ENCODE measurements at places on chromosomes 3 and 15.

- DNase-seq = no peak
Measured at GRCh38 chr3:188557235-188557634, 403.3 kb downstream of the LPP start.

- no peak for DNase-seq
Measured at GRCh38 chr3:79162653-79163052, 605.1 kb downstream of the ROBO1 start.

GRCh38 chr15:98835876-98836275 is 171.7 kb downstream of the PGPEP1L start:
- no peak for DNase-seq

DNA sequence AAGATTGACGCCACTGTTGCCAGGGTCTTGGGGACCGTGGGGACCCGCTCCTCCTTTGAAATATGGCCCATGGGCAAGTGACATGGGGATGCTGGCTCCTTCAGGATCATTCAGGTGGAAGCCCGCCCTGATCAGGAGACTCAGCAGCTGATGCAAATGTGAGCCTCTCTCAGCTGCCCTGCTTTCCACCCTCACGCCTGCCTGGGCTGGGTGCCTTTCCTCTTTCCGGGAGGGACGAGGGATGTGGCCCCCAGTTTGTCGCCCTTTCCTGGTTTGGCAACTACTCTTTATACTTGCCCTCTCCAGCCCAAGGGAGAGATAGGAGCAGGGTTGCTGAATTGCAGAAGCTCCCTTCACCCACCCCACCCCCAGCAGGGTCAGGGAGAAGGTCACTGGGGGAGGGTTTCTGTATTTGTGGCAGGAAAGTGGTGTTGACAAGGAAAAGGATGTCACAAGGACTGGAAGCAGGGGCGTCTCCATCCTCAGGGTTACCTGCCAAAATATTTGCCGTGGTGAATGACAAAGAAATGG is 21.8 kb downstream of the DNASE1L3 start:
- no peak for DNase-seq

GRCh38 chr15:38512901-38513300 is 51.7 kb downstream of the RASGRP1 start:
- DNase-seq = no peak

DNA sequence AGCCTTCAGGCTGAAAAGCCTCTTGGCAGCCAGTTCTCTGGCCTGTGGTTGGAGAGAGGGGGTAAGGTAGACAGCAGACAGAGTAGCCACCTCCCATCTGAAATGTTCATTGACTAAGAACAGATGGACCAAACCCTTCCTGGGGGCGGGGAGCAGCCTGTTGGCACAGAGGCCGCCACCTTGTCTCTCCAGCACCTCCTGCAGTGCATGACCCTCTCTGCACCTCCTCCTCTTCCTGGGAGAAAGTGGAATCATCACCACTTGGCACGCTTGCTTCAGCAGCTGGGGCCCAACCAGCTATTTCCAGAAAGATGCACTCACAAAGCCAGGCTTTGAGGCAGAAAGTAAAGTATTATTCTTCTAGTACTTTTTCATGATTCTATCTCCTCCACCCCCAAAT is 313.4 kb upstream of the CHRM5 start:
- no peak for DNase-seq

GRCh38 chr3:13547591-13548371 is 1.1 kb upstream of the FBLN2 start:
- no peak for DNase-seq

DNA sequence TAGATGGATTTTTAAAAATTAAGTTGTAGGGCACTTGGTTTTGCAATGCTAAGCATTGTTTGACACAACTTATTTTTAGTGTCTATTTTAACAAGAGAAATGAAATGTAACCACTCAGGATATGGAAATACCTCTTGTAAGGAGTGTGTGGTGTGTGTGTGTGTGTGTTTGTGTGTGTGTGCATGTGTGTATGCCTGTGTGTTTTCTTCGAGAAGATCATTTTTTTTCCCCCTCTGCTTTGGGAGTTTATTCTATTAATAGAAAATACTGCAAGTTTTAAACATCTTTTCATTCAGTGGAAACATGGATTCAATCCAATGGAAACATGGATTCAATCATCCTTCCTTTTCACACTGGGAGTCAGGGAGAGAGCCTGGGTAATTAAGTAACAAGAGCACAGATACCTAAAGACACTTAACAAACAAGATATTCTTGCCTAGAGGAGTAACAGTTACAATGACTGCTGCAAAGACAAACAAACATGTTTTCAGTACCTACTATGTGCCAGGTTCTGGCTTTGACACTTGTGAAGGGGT is 567.2 kb upstream of the TBL1XR1 start:
- no peak for DNase-seq

DNA sequence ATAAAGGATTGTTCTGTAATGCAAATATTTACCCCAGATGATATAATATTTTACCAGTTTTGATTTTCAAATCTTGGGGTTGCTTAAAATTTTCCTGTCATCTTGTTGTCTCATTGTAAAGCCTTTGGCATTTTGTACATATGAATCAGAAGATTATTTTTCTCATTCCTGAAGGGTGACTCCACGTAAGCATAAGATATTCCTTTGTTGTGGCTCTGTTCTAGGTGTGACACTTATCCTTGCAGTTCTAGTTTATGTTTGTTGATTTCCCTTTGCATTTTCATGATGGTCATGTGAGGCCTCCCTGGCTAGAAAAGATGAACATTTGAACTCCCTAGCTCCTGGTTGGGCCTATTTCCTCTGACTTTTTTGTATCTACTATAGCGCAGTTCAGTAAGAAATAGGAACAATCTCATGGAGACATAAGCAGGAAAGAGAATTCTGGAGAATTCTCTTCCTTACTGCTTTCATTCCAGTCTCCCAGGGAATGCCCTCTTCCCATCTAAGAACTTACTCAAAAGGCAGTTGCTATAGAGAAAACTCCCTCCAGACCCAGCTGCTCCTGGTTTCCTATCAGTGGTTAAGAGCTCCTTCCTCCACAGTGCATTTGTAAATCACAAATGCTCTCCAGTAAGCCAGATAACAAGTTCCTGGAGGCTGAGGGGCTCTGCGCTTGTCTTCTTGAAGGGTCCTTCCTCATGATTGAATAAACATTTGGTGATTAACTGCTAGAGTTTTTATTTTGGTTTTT is 124.7 kb downstream of the WNT5A start:
- DNase-seq = no peak

GRCh38 chr3:12817343-12817710 is 20.8 kb downstream of the CAND2 start:
- DNase-seq = no peak

GRCh38 chr15:85976986-85977385 is 102.7 kb upstream of the AGBL1 start:
- DNase-seq = no peak

DNA sequence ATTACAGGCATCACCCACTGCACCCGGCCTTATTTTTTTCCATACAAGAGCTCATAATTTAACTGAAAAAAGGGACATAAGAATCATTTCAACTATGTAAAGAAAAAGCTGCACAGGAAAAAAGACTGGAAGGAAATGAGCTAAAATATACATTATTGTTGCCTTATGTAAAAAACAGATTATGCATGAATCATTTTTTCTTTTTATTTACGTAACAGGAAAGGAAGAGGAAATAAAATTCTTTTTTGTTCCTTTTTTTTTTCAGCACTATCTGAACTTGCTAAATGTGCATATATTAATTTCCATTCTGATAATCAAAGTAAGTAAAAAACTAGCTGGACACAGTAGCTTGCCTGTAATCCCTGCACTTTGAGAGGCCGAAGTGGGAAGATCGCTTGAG is 12.1 kb downstream of the KIF9 start:
- no peak for DNase-seq

- DNase-seq = no peak
Measured at GRCh38 chr3:71786217-71786549, 1.2 kb upstream of the PROK2 start.

DNA sequence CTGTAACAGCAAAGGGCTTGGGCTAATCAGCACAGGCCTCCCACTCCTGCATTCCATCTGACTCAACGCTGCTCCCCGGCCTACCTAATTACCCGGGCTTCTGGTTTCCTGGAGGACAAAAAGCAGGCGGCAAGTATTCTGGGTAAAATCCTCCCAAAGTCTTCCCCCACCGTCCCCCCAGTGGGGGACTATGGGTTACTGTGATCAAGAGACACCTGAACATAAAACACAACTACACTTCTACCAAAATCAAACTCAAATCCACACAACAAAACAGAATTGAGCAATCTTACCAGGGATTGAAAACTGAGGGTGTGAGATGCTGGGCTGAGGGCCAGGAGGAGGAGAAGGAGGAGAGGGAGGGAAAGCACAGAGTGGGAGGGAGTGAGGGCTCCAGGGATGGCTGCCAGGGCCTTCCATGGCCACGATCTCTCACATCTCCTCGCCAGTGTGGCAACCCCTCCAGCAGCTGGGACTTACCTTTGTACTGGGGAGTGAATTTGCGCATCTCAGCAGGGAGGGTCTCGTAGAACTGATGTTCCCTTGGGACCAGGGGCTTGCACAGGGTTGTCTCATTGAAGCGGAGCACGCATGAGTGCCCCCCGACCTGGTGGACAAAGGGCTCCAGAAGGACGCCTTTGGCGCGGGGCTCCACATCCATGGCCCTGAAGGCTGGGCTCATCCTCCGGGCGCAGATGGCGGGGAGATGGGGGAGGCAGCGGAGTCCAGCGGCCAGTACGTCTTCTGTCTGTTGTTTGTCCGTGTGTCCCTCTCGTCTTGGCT is 9.1 kb upstream of the NCKIPSD start:
- peak; percentile 45 for DNase-seq

DNA sequence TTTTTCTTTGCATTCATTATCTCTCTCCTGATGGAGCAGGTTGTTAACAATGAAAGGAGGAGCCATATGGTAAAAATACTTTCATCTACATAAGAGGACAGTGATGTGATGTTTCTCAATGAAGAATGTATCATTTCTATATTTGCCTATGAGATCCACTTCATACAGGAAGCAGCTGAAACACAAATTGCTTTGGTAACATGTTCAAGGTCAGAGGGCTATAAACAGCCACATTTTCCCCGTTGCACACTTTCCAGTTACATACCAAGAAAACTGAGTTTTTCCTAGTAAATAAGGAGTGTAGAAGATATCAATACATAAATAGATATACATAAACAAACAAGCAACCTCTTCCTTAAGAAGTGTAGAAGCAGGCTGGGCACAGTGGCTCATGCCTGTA is 32.6 kb upstream of the GYG1 start:
- DNase-seq = no peak

DNA sequence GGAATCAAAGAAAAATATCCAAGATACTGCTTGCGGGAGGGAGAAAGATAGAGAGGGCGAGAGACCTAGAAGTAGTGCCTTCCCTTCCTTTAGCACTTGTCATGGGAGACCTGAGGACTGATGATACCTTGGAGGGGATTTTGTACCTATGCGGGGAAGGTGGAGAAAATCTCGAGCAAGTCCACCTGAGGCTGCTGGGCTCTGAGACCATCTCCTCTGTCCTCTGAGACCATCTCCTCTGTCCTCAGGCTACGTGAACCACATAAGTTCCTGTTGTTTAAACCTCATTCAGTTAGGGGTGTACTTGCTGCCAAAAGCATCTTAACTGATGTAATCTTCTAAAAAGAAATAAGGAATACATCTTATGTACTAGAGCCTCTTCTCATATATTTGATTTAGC is 164.9 kb downstream of the NR2F2 start:
- DNase-seq = no peak

- no peak for DNase-seq
Measured at GRCh38 chr3:159936541-159936940, 52.1 kb upstream of the IL12A start.

DNA sequence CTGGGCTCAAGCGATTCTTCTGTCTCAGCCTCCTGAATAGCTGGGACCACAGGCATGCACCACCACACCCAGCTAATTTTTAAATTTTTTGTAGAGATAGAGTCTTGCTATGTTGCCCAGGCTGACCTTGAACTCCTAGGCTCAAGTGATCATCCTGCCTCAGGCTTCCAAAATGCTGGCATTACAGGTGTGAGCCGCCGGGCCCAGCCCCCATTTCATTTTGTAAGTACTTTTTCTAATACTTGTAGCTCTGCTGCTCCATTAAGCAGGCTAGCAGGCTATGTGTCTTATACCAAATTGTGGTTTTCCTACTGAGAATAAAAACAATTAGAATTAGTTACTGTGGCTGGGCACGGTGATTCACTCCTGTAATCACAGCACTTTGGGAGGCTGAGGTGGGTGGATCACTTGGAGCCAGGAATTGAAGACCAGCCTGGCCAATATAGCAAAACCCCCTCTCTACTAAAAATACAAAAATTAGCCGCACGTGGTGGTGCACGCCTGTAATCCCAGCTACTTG is 22.4 kb downstream of the NIPA1 start:
- no peak for DNase-seq

DNA sequence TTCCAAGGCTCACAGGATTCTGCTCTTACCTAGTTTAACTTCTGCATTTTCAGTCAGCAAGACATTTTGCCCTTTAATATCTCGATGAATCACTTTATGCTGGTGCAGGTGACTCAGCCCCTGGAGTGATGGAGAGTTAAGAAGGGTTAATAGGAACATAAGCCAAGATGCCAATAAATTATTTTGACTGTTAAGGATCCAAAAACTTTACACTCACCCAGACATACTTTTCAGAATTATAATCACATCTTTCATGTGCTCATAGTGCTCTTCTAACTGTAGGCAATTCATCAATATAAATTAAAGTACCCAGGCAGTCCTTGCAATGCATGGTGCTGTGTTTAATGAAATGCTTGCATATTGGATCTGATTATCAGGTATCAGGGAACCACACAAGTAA is 164.1 kb upstream of the SLC2A2 start:
- no peak for DNase-seq

GRCh38 chr3:183980403-183980802 is 37.3 kb downstream of the ABCC5 start:
- DNase-seq = no peak

DNA sequence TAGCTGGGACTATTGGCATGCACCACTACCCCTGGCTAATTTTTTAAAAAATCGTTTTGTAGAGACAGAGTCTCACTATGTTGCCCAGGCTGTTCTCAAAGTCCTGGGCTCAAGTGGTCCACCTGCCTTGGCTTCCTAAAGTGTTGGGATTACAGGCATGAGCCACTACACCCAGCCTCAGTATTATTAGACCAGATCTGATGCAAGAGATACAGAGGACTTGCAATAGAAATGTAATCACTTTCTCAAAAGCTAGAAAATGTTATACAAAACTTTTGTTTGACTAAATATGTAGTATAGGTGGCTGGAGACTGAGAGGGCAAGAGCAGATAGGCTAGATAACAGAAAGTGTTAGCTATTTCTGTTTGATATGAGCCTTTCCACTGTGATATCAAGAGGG is 531.9 kb downstream of the SOX2 start:
- DNase-seq = no peak

- DNase-seq = no peak
Measured at GRCh38 chr3:42800251-42800650, 4.0 kb downstream of the HIGD1A start.

DNA sequence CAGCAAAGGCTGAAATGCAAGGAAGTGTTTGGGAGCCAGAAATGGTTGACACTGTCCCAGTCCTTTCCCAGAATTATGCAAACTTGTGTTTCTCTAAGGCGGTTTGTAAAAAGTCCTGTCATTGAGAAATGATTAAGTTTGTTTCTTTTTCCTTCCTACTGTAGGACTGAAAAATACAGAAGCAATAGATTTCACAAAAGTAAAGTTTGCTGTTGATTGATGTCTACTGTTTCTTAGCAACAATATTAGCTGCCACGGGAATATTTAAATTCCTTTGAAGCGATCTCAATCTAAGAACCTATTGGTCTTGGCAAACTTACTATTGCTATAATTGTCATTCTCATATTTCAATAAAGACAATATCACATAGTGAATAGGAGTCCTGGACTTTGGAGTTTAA is 100.7 kb upstream of the IL12A start:
- DNase-seq = no peak

All from left colon (tissue), 2 donors.